Stimulated activated CD4-positive, alpha-beta T cell treated with anti-CD3 and anti-CD28 coated beads, Interleukin-4, amount 100 ng/mL, for 4 hours (primary cell): ENCODE measurements at places on chromosomes 1 and 21.

DNA sequence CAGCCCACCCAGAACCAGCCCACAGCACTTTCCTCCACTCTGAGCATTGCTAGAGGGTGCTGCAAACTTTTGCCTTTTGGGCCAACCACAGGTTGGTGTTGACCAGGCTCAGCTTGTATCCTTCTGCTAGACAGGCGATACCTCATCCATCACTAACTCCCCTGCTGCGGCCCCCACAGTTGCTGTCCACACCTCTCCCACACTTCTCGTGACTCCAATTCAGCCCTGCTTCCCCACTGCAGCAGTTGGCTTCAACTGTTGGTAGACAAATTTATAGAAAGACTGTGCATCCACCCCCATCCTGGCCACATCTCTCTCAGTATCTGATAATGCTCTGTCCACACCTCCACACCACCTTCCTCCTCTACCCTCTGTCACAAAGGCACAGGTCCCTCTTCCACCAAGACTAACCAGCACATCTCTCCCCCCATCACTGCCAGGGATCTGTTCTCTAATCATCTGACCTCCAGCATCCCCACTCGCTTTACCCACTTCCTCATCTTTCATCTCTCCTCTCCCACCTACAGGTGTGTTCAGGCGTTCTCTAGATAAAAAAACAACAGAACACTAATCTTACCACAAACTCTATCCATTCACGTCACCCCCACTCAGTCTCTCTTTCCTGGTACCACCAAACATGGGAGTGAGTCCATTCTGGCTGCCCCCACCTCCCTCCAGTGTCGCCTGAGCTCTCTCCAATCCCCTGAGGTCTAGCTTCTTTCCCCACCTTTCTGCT, 15.8 kb upstream of the SLC25A44 start:
- no peak for DNase-seq

GRCh38 chr1:54498383-54499096, 49.5 kb upstream of the ACOT11 start:
- no peak for DNase-seq

DNA sequence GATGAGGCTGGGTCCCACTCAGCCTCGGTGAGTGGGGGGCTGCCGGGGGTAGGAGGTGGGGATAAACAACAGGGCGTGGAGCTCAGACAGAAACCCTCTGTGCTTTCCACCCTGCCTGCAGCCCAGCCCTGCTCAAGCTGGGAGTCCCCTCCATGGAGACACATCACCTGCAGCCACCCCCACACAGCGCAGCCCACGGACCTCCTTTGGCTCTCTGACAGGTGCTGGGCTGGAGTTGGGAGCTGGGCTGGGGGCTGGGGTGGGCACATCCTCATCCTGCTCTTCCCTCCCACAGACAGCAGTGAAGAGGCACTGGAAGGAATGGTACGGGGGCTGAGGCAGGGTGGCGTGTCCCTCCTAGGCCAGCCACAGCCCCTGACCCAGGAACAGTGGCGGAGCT, 1.9 kb upstream of the CATSPER4 start:
- no peak for DNase-seq

- no peak for DNase-seq
Observed at GRCh38 chr1:19629357-19629756, 14.8 kb upstream of the NBL1 start.

GRCh38 chr1:156816561-156817328, at the start of gene SH2D2A:
Gene SH2D2A (minus strand): TSS chr1:156816848. CDS start chr1:156816708, 140 bp downstream.
- peak; percentile 97 for DNase-seq
